Stimulated activated CD8-positive, alpha-beta memory T cell treated with anti-CD3 and anti-CD28 coated beads, Interleukin-4, amount 100 ng/mL, for 4 hours (primary cell): ENCODE measurements at places on chromosomes 3 and 15.

DNA sequence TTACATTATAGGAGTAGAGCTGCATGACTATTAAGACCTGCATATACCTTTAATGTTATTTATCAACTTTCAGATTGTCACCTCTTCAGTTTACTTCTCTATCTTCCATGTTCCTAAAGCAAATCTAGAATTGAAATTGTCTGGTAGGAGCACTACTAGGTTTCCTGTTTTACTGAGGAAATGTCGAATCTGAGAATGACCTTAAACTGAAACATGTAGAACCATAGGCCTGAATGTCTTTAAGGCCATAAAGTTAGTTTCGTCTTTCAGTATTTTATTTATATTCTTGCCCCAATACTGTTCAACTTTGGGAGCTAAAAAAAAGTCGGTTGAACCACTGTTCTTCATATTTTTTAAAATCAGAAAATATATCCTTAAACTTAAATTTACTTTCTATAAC lies 92.7 kb downstream of the IL1RAP start:
- DNase-seq = no peak

GRCh38 chr3:169848741-169849140 lies 21.0 kb downstream of the LRRC31 start:
- no peak for DNase-seq

GRCh38 chr3:123486460-123486859 lies 37.6 kb upstream of the ADCY5 start:
- no peak for DNase-seq

- no peak for DNase-seq
Observed at GRCh38 chr3:184815046-184815930, 3.3 kb downstream of the VPS8 start.

DNA sequence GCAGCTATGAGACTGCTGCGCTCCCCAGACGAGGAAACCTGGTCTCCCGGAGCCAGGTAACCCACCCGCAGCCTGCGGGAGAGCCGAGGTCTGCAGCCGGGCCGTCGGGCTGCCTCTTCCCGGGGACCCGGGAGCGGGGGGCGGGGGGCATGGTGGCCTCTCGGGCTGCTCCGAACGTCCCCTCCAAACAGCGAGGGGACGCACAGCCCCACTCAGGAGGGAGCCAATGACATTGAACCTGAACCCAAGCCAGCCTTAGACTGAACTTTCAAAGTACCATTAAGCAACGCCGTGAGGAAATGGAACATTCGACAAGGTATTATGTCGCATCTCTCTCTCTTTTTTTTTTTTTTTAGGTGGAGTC lies 29.8 kb upstream of the ALDH1A3 start:
- no peak for DNase-seq

- DNase-seq = no peak
Observed at GRCh38 chr3:137343283-137343682, 385.5 kb downstream of the IL20RB start.

DNA sequence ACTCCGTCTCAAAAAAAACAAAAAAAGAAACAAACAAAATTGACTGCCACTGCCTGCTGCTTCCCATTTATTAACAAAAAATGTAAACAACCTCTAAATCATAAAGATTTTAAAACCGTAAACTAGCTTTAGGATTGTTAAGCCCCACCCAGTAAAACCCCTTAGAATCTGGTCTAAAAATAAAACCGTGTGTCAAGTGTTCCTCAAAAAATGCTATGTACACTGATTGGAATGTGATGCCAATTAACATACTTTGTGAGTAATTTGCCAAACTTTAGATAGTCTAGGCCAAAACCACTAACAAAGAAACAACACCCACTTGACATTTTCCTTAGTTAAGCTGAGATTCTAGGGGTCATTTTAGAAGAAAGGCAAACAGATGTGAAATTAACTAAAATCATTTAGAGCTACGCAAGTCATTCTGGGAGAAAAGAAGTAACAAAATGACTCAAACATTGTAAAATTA lies 5.3 kb downstream of the RAF1 start:
- DNase-seq = no peak

GRCh38 chr3:122923611-122924010 lies 104.0 kb downstream of the SEMA5B start:
- no peak for DNase-seq

DNA sequence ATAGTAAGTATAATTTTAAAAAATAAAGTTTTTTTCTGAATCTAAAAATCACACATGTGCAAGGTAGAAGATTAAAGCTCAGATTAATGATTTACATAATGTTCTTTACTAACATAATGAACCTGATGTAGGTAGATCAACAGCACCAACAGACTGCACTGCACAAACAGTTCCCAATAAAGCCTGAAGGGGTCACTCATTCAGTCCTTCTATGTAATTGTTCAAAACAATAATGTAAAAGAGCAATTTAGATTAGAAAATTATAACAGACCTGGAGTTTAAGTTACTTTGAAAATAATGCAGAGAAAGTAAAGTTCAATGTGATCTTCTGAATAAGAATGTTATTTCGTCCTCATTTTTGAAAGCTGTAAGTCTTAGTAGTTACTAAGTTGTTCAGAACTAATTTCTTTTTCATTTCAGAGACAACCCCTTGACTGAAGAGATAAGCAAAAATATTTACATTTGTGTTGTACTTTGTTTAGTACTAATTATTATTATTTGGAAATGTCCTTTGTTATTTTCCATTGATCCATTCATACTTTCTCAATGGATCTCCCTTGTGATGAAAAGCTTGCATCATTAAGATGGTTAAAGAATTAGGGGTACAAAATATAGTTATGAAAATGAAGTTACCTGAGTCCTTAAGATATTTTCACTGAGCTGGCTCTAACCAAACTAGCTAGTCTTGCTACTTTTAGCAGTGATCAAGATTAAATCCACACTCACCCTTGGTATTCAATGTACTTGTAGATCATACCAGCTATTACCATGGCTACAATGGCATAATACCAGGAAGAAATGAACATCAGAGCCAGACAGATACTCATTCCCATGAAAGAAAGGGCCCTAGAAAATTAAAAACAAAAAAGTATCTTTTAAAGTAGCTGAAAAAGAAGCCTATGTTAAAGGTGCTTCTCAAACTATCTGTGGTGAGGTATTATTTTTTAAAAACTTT lies 16.8 kb downstream of the EMC4 start:
- no peak for DNase-seq

- DNase-seq = no peak
Observed at GRCh38 chr3:194045289-194045688, 90.7 kb upstream of the HES1 start.

DNA sequence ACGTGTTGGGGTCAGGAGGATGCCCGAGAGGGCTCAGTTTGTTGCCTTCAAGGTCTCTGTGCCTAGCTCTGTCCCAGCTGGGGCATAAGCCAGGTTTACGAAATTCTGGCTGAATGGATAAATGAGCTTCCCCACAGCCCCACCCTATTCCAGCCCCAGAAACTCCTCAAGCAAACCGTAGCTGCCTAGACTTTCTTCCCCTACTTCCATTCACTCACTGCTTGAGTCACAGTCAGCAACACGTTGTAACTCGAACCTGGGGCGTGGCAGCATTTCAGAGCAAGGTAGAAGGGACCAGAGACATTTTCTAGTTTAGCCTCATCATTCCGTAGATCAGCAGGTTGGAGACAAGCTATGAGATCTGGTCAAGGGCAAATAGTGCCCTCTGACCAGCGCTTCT lies 24.2 kb downstream of the NMNAT3 start:
- DNase-seq = no peak

DNA sequence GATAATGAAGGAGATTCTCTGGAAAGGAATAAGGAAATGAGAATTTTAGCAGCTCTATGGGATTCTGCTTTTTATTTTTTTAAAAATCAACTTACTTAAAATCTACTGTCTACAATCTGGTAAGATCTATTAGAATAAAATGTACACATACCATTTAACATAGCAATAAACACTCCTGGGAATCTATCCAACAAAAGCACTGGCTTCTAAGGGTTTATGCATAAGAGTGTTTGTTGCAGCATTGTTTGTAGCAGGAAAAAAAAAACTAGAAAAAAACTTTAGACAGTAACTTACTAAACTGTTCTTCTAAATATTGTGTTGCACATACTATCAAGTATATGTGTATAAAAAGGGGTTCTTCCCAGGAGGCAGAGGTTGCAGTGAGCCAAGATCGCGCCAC lies 15.7 kb upstream of the RBP1 start:
- DNase-seq = no peak
